ENCODE measurements at places on chromosomes 7 and 10.

- no peak for DNase-seq
Measured at GRCh38 chr10:33115738-33116719, 158.0 kb upstream of the ITGB1 start.

GRCh38 chr10:84008878-84009277 lies 130.4 kb upstream of the GHITM start:
- no peak for DNase-seq

- DNase-seq: no peak
Measured at GRCh38 chr10:130546841-130547240, 410.6 kb downstream of the GLRX3 start.

- no peak for DNase-seq
Measured at GRCh38 chr7:18177815-18178660, 150.4 kb upstream of the PRPS1L1 start.
